A172 (cell line): ENCODE measurements at places on chromosomes 16 and 17. TPM values are rescaled to one million over a fixed set of nuclear protein-coding genes. Genes with fewer than 3 reads are reported as not detected.

GRCh38 chr17:34740565-34741520, 161.5 kb downstream of the TMEM132E start:
- no peak for DNase-seq

DNA sequence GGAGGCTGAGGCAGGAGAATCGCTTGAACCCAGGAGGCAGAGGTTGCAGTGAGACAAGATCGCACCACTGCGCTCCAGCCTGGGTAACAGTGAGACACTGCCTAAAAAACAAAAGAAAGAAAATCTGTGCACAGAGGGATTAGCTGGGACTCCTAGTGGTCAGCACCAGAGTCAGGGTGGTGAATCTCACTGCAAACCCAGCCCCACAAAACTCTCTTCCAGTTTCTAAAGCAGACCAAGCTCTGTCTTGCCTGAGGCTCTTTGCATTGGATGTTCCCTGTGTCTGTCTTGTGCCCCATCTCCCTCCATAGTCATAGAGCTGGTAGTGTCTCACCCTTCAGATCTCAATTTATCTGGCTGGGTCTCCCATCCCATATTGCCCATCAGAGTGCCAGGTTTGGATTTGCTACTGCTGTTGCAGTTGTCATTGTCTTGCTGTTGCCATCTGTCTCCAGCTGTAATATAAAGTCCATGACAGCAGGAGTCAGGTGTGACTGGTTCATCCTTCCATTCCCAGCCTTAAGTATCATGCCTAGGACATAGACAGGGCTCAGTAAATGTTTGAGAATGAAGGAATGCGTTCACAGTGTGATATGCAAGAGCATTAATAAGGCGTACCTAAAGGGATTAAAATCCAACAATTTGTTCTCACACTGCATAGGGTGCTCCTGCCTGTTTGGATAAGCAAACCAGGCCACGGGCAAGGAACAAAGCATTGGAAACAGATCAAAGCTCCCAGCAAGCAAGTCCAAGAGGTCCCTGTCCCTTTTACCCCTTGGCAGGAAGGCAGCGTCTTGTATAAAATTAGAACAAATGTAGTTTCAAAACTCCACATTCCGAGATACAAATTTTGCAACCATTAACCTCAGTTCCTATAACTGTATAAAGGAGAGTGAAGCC, 614.6 kb upstream of the CDH5 start:
- no peak for DNase-seq

The CCL3 gene
- total RNA-seq, result not detected in 2 replicates

GRCh38 chr16:27899736-27900135, 163.8 kb downstream of the GSG1L start:
- no peak for DNase-seq

The IQCK gene
- 8.4 and 11.7 TPM in 2 replicates for total RNA-seq

GRCh38 chr17:1043601-1044251, 46.8 kb downstream of the TIMM22 start:
- DNase-seq, result no peak

DNA sequence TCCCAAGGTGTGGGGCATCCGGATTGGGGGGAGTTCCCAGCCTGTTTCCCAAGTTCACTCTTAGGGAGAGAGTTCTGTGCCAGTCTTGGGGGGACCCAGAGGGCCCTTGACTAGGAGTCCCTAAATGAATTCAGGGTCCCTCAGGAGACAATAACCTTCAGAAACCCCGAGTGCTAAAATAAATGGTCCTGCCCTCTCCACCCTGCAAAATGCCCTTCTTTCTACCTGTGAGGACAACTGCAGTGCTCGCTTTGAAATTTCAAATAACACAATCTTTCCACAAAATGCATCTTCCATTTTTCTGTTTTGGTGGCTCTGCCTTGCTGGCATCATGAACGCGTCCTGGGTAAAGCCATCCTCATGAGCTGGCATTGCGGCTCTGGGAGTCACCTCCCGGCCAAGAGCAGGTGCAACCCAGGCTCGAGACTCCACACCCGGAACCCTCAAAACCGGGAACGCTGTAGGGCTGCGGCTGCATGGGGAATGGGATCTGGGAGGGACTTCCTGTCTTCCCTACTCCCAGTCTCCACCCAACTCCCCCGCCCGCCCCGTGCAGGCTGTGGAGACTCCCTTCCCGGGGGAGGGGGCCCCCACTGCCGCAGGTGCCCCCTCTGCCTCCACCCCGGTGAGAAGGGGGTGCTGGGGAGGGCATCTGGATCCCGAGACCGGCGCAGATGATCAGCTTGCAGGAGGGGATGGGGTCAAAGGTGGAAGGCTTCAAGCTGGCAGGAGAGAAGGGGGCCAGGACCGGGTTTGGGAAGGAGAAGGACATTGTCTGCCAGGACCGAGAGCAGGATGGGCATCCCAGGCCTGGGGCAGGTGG, at the start of gene ZNF205:
ZNF205 (plus strand) TSS at position 529 of the 823 bp plus-strand sequence. CDS start 845 bp downstream, outside the sequence.
- peak; percentile 80 for DNase-seq

- DNase-seq, result no peak
Measured at GRCh38 chr17:27771586-27771985, 28.7 kb downstream of the NOS2 start.

DNA sequence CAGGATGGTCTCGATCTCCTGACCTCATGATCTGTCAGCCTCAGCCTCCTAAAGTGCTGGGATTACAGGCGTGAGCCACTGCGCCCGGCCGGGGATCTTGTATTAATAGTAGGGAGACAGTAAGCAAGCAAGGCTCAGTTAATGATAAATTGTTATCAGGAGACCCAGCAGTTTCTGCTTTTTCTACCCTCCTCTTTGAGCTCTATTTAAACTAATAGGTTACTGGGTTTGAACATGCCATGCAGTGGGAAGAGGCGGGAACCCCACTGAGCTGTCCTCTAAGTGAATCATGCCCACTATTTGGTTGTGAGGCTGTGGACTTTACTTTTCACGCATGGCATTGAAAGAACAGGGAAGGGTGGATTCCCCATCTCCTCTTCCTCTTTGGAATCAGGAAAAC, 223.9 kb downstream of the WWOX start:
- DNase-seq, result no peak
